Stimulated activated CD8-positive, alpha-beta memory T cell treated with anti-CD3 and anti-CD28 coated beads, Interleukin-12 subunit alpha, Interleukin-12 subunit beta, amount 100 ng/mL, for 4 hours (primary cell): ENCODE measurements at places on chromosomes 3 and 15.
A peak's percentile ranks its signal among the peaks of the same experiment; 100 is the strongest.

- no peak for DNase-seq
These were observed 266.6 kb upstream of the ICE2 start for GRCh38 chr15:60745469-60746061.

GRCh38 chr15:45111390-45112142 lies 2.4 kb downstream of the DUOX2 start:
- DNase-seq: no peak

- no peak for DNase-seq
These were observed 3.2 kb upstream of the RARRES1 start for GRCh38 chr3:158735296-158736033.

DNA sequence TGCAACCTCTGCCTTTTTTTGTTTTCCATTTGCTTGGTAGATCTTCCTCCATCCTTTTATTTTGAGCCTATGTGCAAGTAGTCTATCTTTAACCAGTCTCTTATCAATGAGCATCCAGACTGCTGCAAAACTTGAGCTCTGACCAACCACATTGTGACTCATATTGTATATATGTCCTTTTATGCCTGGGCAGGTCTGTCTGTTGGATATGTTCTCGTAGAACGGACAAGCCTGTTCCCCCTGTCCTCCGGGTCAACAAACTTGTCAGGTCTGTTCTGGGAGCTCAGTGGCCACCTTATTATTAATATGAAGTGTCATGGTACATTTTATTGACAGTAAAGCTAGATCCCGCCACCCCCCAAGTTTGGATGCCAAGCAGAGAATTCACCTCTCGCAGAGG lies 252.9 kb upstream of the ST8SIA2 start:
- DNase-seq: no peak

GRCh38 chr15:62565634-62566026 lies 400.5 kb upstream of the C2CD4B start:
- DNase-seq: no peak

GRCh38 chr15:76979996-76980520 lies 14.9 kb upstream of the PSTPIP1 start:
- DNase-seq: no peak

DNA sequence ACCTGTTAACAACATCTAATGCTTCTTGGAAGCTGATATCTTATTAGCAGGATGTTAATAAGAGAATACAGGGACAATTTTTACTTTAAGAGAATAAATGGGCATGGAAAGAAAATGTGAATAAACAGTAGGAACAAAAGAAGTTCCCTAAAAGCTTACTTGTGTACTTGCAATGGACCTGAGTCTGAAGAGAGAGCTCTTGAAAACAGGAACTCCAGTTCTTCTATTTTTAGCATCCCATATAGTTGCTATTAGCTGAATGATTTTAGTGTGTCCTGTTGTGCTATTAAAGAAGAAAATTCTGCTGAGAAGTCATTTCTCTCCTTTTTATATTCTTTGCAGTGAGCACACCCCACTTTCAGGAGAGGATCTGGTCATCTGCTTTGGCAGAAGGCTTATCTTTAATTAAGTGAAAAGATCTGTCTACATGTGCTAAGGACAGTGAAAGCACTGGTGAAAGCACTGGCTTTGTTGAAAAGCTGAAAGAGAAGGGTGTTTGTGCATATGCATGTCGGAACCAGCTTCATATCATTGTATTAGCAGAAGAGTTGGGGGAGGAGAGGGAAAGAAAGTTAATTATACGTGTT lies 1.4 kb upstream of the ST3GAL6 start:
- no peak for DNase-seq

DNA sequence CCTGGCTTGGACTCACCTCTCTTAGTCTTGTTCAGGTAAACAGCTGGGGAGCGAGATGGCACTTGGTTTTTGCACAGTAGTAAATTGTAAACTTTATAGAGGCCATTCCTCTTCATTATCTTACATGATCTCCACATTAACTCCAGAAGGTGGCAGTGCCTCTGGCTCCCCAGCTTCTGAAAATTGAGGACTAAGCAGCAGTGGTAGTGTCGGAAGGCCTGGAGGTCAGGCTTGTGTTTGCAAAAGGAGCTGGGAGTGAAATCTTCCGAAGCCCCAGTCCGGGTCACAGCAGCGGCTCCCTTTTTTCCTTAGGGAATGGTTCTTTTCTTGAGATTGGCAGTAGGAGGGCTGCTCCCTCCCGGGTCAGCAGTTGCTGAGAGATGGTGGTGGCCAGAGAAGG lies 85.7 kb downstream of the FNDC3B start:
- no peak for DNase-seq

- DNase-seq: no peak
These were observed 132.9 kb upstream of the PRICKLE2 start for GRCh38 chr3:64358176-64358575.

- no peak for DNase-seq
These were observed 6.7 kb downstream of the CA12 start for GRCh38 chr15:63374686-63375520.

GRCh38 chr3:60720736-60721135 lies 530.5 kb downstream of the FHIT start:
- no peak for DNase-seq

DNA sequence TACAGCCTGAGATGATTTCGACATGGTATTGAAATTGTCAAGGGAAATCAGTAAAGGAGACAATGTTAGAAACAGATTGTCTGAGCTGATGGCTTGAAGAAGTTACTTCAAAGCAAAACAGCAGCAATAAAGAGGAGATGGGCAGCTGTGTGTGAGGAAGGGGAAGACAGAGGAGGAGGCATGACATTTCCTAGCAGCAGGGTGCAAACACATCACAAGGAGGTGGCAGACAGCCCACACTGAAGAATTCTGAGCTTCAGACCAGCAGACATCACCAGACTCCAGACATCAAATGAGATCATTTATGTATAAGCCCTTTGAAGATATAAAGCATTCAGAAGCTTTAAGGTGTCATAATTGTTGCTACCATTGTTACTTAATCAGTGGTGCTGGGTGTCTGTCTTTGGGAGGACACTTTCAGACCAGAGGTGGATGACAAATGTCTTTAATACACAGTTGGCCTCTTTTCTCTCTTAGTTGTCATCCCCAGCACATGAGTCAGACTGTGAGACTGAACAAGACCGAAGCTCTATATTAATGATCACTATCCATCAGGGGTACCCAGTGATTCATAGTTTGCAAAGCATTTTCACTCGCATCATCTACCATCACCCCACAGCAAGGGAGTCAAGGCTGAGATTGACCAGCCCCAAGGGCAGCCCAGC lies 203.9 kb downstream of the MINAR1 start:
- DNase-seq: no peak

- no peak for DNase-seq
These were observed 46.7 kb upstream of the CCDC50 start for GRCh38 chr3:191282251-191283185.

- no peak for DNase-seq
These were observed 33.3 kb upstream of the ATG7 start for GRCh38 chr3:11238880-11239279.

DNA sequence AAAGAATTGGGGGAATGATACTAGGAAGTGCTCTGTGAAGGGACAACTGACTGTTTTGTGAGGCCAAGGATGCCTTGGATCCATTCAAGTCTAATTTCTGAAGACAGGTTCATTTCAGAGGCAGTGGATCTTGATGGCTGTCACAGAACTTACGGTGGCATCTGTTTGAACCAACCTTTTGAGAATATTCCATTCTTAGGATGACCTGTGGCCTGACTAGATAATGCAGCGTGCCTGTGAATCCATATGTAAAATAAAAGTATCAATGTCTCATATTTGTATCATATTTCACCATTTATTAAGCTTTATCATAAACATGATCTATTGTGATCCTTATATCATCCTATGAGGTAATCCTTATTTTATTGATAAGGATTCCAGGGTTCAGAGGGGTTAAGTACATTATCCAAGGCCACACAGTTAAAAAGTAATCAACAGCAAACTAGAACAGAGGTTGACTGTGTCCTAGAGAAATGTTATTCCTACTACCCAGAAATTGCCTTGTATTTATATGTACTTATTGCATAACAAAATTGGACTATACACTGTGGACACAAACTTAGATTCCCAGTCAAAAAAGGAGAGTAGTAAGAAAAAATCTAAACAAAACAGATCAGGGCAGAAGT lies 34.3 kb downstream of the IL1RAP start:
- no peak for DNase-seq

DNA sequence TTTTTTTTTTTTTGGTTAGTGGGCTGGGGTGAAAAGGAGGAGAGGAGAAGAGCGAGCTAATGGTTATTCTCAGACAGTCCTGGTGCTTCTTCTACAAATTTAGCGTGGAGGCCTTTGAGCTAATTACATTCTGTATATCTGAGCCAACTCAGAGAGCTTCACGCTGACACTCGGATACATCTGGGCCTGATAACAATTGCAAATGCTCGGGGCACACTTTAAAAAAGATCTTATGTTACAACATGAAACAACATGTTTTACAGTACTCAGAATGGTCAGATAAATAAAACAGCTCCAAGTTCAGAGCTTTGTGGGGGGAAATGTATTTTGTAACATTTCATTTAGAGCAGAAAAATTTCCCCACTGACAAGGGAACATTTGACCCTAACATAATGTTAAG lies 966.9 kb upstream of the NR2F2 start:
- no peak for DNase-seq

DNA sequence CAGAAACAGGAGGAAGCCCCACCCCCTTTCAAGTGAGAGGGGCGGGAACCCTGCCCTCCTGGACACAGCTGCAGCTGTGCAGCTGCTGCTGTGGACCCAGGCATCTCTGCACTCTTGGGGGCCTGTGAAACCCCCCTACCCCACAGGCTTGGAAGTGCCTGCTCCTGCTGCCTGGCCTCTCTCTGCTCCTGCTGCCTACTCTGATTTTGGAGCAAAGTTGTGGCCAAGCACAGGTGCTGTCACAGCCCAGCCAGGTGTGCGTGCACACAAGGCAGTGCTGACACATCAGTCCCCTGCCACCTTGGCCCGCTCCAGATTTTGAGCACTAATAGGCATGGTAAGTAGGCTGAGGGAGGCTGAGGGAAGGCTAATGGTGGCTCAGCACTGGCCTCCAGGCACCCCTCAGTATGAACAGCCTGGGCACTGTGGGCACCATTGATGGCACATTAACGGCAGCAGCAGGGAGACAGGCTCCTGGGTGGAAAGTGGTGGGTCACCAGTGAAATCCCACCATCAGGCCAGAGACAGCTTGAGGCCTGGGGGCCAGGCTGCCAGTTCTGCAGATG lies 890.9 kb downstream of the GBE1 start:
- DNase-seq: no peak

- DNase-seq: no peak
These were observed 91.2 kb upstream of the VEPH1 start for GRCh38 chr3:157594413-157594812.

DNA sequence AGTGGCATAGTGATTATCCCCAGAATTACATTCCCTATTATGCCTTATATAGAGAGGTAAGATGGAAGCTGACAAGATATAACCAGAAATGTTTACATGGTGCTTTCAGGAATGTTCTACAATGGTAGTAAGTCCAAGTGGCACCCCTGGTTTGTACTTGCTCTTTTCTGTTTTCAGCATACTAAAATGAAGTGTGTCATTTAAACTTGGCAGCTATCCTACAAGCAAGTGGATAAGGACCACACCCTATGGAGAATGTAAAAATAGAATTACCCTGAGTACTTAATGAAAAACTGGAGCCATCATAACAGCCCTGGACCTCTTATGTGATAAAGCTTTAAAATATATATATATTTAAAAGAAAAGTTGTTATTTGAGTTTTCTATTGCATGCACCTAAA lies 1012.7 kb upstream of the CADM2 start:
- DNase-seq: no peak

DNA sequence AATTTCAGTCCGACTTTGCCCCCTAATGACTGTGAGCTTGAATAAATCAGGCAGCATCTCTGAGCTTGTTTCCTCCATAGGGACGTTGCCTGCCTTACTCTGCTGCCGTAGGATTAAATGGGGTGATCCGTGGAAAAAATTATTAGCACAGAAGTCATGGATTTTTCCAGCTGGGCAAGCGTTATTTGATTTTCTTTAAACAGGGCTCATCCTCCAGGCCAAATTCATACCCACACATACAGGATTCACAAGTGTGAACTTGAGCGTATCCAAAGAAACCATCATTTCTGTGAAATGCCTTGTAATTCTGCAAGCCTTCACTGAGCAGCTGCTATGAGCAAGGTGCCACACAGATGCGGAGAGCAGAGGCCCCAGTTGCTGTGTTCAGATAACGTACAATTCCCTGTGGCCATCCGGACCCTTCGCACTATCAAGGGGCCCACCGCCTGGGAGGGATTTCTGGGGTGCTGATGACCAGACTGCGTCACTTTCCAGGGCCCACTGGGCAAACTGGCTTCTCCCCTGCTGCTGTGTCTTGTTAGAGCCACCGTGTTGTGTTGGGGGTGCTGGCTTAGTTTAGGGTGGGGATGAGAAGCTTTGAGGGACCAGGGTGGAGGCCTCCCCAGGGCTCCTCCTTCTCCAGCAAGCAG lies 61.4 kb downstream of the MGLL start:
- no peak for DNase-seq

DNA sequence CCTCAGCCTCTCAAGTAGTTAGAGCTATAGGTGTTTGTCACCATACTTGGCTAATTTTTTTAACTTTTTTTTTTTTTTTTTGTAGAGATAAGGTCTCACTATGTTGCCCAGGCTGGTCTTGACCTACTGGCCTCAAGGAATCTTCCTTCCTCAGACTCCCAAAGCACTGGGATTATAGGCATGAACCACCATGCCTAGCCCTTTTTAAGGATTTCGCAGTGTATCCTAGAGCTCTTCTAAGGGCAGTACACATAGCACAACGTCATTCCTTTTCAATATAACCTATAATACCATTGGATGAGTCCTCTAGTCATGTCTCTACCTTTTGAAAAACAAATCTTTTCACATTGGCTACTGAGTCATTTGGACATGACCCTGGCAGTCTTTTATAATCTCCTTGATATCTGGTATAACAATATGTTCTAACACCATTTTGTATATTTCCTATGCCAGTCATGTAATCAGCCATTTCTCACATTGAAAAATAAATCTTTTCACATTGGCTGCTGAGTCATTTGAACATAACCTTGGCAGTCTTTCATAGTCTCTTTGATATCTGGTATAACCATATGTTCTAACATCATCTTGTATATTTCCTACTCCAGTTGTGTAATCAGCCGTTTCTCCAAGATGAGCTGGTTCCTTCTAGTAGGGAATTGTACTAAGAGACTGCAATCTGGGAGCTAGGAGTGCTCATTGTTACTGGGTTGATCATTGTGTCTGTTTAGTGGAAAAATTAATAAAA lies 944.7 kb downstream of the MCTP2 start:
- DNase-seq: no peak

DNA sequence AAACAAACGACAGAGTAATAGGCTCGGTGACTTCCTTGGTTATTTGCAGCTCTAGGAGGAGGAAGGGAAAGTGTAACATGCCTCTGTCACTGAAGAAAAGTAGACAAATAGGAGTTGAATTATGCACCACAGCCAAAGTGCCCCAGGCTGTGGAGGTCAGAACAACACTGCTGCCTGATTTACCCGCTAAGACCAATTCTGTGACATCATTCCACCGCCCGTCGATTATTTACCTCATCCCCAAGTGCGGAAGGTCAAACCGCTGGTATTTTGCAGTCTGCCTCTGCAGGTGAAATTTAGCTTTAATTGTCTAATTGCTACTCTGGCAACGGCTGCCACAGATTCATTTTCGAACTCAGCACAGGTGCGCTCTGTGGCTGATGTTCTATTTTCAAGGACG lies 106.3 kb upstream of the PRICKLE2 start:
- DNase-seq: no peak

- peak; percentile 20 for DNase-seq
These were observed 26.4 kb upstream of the HERC1 start for GRCh38 chr15:63860155-63860554.
